ENCODE measurements at places on chromosomes 4 and X.

- no peak for DNase-seq
Observed at GRCh38 chr4:98602270-98602669, 56.1 kb downstream of the TSPAN5 start.

GRCh38 chr4:61068060-61068459, 132.1 kb upstream of the ADGRL3 start:
- DNase-seq: no peak

DNA sequence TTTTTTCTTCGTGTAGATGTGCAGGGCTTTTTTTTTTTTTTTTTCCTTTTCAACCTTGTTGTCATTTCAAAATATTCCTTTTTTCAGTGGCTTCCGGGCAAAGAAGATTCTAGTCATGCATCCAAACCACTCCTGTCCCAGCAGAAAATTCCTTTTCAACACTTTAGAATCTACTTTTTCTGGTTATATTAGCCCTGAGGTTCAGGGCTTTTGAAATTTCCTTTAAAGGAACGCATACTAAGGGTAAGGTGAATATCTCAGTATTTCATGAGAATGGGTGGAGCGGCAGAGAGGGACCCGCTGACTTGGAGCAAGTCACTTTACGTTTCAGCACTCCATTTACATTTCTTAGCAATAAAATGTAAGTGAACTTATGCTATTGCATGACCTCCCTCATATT, 15.6 kb upstream of the TENM3 start:
- DNase-seq: no peak

DNA sequence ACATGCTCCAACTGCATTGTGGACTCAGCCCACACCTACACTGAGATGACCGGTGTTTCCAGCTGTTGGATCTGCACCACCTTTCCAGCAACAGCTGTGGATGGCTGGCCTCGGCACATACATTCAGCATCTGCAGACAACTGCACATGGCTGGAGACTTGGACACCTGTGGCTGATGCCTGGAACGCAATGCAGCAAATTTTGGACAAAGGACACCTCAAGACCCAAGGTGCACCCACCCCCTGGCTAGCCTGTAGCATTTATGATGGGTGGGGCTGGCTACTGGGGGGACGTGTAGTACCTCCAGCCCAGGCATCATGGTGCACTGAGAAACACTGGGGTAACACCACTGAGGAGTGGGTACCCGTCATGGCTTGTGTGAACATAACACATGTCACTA, 57.3 kb upstream of the CCDC149 start:
- no peak for DNase-seq

- DNase-seq: no peak
Observed at GRCh38 chr4:140720387-140721304, 35.5 kb downstream of the TBC1D9 start.

DNA sequence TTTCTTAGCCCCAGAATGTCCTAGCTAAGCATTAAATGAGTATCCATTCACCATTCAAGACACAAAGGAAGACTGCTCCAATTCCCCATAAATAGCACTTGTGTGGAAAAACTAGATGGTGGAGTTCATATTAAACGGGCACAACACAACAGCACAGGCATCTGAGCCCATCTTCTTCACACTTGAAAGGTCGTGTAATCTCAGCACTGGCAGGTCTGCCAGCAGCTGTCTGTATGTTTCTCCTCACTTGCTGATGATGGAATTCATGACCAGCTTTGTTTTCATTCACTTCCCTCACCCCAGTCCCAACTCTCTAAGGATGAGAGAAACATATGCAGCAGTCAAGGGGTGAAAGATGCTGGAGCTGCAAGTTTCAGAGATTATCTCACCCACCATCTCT, 148.7 kb downstream of the AFAP1 start:
- DNase-seq: no peak

GRCh38 chrX:24900234-24900633, 115.5 kb downstream of the ARX start:
- no peak for DNase-seq

GRCh38 chr4:29052266-29052665, 1667.9 kb upstream of the PCDH7 start:
- no peak for DNase-seq
